Panc1 (cell line): ENCODE measurements at places on chromosomes 4 and X. TPM values are rescaled to one million over a fixed set of nuclear protein-coding genes. Genes with fewer than 3 reads are reported as not detected.

- no peaks in the 10 kb centered on the region for H3K4me1 ChIP-seq
- DNase-seq, result no peak
- no peaks in the 10 kb centered on the region for H3K27me3 ChIP-seq
- H3K4me3 ChIP-seq, result no peak overlapping the region
Observed at GRCh38 chrX:19750783-19751467, 136.5 kb downstream of the SH3KBP1 start.

DNA sequence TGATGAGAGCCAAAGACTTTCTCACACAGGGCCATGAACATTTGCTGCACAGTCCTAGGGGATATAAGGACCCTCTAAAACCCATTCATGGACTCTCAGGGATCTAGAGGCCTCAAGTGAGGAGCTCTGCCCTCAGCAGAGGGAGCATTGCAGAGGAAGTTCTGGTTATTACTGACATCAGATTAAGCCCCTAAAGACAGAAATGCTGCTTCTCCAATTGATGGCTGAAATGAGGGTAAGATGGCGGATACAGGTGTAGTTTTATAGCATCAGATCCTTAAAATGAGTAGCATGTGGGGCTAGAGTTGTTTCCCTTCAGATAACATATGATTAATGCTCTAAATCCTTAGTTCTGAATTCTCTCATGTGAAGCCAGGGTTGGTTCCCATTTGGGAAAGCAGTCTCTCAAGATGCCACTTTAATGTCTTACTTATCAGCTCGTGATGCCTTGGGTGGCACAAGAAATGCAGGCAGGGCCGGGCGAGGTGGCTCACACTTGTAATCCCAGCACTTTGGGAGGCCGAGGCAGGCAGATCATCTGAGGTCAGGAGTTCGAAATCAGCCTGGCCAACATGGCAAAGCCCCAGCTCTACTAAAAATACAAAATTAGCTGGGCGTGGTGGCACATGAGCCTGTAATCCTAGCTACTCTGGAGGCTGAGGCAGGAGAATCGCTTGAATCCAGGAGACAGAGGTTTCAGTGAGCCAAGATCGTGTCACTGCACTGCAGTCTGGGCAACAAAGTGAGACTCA is 7.9 kb downstream of the RHOH start:
- H3K27ac ChIP-seq, result peak overlapping the region; percentile 51; the same call in 1 of the 2 replicates
- no peaks in the 10 kb centered on the region for H3K36me3 ChIP-seq
- peaks cover 5% of the 10 kb centered on the region for H3K4me1 ChIP-seq
- H3K4me3 ChIP-seq, result no peak overlapping the region
- no peak for DNase-seq

- no peaks in the 10 kb centered on the region for H3K36me3 ChIP-seq
- no peak for DNase-seq
- no peak overlapping the region for H3K27ac ChIP-seq
- no peaks in the 10 kb centered on the region for H3K27me3 ChIP-seq
Observed at GRCh38 chr4:73978886-73979285, 2.9 kb downstream of the PF4 start.

DNA sequence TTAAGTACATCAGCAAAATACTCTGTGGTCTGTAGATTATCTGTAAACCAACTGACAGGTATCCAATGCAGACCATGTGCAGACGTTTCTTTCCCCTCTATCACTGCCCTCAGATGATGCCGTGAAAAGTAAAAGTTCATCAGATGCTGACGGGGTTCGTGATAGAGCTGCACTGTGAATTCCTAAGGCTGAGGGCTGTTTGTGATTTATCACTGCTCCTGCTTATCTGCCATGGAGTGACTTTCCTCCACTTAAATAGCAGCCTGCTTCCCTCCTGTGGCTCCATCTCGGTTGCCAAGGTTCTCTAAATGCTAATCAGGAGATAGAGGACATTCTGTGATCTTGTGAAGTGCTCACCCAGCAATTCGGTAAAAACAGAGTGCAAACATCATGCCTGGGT is 89.3 kb upstream of the SRD5A3 start:
- no peak for DNase-seq
- H3K27me3 ChIP-seq, result no peaks in the 10 kb centered on the region
- no peaks in the 10 kb centered on the region for H3K4me1 ChIP-seq
- H3K36me3 ChIP-seq, result no peaks in the 10 kb centered on the region
- H3K4me3 ChIP-seq, result no peak overlapping the region

Gene SLC35A2
- total RNA-seq, result 72.4 TPM
